ENCODE measurements at places on chromosomes 7 and 10.

DNA sequence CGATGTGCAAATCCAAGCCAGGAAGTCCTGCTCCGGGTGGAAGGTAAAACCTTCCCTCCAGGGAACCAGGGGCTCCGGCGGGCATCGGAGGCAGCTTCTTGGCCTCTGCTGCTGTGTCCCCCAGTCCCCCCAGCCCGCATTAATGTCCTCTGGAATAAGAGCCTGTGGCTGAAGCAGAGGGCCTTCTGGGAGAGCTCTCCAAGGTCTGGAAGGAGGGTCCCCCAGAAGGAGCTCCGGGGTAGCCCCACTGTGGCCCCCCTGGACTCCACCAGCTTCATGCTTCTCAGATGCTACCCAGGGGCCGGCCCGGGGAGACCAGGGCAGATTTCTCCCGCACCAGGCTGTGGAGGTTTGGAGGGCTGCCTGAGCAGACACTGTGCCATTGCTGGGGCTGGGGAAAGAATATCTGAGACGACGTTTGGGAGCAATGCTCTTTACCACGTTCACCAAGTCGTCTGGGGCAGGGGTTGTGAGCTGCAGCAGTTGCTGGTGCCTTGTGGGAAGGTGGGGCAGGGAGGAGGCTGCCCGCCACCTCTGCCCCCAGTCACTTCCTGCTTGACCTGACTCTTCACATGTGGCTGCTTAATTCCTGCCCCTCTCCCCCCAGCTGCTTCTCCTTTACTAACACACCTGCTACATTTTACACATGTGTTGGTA, 8.3 kb downstream of the ZNF853 start:
- no peak for DNase-seq

- DNase-seq: no peak
Measured at GRCh38 chr7:98864731-98865453, 4.9 kb downstream of the TMEM130 start.

DNA sequence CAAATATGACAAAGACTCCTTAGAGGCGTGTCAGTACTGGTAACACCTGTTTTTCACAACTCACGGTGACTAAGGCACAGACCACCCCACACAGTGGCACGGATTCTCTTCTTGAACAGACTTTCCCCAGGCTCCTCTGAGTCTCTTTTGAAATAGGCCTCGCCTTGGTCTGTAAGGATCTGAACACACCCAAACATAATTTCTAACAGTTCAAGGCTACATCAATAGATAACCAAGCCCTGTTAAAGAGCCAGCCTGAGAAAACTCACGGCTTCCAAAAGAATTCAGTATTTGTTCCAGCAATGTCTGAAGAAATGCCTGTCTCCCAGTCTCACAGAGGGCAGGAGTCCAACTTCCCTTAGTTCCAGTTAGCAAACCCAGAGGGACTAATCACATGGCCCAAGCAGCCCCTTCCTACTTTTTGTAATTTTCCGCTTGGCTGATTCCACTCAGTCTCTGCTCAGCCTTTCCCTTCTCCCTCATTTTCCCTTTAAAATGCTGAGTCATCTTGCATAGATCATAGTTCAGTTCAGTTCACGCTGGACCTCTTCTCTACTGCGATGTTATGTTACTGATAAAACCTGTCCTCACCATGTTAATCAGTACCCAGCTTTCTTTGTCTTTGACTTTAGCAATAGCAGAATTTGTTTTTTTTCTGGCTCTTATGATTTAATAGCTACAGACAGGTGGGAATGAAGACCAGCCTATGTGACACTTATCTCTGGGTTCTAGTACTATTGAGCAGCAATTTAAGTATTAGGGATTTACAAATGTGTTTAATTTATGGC, 22.6 kb upstream of the AKR1C3 start:
- DNase-seq: peak; percentile 96

GRCh38 chr10:67770537-67770936, 67.5 kb downstream of the DNAJC12 start:
- no peak for DNase-seq

- no peak for DNase-seq
Measured at GRCh38 chr10:117547016-117547715, 4.6 kb downstream of the EMX2 start.

DNA sequence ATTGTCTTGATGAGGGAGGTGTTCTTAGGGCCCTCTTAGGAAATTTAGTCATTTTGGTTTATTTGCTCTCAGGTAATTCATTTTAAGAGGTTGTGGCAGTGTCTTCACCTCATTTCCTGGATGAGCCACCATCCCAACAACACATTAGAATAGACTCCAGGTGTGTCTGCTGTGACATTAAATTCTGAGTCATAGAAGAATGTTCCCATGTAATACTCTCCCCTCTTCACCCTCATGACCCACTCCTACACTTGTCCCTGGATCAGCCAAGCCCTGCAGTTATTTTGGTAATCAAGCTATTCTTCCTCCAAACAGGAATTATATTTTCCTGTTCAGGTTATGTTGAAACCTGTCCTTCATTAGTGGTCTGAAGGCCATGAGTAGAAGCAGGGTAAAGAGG, 944.1 kb downstream of the SORCS3 start:
- no peak for DNase-seq

DNA sequence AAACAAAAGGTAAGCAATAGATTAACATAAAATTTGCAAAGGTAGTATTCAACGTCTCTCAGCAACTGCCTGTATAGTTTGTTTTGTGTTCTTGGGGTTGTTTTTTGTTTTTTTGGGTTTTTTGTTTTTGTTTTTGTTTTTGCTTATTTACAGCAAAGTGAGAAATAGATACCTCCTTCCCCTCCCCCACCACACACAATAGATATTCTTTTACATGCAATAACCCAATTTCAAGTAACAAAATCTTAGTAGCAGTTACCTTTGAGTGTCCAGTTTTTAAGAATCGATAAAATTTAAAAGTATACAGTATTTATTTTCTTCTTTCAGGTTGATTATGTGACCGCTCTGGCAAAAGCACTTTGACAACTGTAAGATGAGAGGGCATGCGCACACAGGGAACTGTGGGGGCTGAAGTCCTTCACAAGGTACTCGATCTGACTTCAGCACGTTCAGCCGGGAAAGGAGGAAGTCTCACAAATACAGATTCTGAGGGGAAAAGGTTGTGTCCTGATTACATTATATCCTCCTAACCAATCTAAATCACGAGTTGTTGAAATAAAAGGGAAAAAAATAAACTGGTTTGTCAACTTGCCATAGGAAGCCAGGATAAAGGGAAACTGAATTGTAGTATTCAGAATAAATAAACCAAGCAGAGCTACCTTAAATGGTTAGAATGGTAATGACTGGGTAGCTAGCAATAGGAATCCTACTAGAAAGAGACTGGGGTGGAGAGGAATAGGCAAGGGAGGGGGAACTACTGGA, 47.8 kb downstream of the CPEB3 start:
- no peak for DNase-seq
